Activated naive CD4-positive, alpha-beta T cell treated with anti-CD3 and anti-CD28 coated beads, Interleukin-2, amount 50 U/mL, for 16 hours (primary cell): ENCODE measurements at places on chromosomes 2 and 18.

DNA sequence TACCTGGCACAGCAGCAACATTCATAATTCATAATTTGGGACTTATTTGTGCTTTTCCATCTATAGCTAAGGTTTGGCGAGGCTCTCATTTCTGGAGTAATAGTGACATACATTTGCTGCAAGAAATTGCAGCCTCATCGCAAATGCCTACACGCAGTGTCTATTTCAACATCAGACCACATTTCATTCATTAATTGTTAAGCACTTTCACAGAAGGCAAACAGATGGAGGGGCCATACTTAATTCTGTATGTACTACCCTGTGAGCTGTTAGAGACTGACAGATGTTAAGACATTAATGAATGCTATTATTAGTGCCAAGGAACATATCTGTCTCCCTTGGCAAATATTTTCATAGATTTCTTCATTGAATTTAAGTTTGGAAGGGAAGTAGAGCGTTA lies 125.7 kb downstream of the UXS1 start:
- DNase-seq = no peak

DNA sequence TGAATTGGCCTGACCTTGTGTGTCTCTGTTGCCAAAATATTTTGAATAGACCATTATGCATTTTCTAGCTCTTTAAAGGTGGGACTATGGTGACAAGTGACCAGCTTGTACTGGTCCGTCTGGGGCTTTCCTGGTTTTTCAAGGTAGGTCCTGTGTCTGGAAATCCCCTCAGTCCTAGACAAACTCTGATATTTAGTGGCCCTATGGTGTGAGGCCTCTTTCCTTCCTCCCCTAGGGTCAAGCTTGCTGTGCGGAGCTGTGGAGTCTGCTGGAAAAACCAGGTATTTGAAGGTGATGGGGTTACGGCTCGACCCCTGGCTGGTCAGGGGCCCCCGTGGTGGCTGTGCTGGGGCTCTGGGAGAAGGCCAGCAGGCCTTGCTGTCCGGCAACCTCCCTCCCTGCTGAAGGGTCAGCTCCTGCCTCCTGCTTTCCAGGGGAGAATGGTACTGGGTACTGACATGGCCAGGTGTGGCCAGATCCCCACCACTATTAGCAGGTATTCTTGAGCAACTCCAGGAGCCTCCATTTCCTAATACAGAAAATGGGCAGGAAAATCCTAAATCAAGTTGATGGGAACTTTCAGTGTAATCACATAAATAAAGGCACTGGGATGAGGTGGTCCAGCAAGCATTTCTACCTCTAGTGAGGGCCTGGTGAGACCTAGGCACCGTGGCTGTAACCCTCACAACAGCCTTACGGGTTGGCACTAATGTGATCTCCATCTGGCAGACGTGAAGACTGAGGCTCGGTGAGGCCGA lies 86.2 kb upstream of the HS6ST1 start:
- no peak for DNase-seq

DNA sequence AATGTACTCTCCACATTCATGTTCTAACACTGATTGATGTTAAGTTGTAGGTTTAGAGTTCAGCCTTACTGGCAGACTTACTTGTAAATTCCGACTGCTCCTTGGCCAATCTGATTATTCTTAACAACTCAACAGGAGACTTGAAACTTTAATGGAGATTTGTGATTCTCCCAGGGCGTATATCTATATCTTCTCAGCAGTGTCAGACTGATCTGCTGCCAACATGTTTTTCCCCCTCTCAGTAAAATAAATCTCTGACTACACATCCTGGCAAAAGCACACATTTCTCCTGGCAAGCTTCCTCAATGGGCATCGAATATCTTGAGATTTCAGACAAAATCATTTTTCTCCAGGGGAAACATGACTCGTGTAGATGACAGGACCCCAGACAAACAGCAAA lies 1041.2 kb downstream of the DPP10 start:
- DNase-seq = no peak

DNA sequence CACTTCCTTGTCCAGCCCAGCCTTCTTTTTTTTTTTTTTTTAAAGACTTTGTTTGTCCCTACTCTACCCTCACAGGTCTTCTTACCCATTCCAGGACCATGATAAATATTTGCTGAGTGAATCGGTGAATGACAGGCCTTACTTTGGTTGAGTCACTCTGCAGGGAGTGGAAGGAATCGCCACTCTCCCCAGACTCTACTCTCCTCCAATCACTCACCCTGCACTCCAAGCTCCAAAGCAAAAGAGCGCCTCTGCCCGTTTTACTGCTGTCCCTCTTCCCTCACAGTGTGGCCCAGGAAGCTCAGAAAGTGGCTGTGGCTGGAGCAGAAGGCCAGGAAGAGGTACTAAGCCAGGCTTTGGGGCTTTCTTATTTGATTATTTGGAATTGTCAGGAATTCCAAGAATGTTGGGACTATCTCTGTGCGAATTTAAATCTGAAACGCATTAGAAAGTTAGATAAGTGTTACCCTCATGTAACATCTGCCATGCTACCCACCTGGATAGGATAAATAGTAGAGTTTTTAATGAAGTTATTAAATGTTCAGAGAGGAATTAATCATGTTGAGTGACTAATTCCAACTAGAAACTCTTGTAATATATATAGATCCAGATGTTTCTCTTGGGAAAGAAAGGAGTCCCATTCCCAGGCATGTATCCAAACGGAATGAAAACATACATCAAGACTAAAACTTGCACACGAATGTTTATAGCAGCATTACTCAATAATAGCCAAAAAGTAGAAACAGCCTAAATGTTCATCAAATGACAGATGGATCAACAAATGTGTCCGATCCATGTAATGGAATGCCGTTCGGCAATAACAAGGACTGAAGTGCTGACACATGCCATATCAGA lies 43.0 kb upstream of the CHMP1B start:
- no peak for DNase-seq

DNA sequence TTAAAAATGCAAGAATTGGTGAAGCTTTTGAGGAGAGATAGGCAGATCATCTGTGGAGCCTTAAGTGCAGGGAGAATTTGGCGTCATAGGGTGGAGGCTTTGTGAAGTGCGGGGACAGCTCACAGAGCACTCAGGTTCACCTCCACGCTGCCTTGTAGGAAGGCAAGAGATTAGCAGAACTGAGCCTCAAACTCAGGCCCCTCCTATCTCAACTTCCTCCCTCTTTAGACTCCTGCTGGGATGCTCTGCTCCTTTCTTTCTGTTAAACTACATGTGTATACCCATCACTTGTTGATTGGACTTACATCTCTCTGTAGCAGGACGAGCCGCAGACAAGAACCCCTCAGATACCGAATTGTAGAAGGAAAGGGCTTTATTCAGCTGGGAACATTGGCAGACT lies 422.2 kb downstream of the SETBP1 start:
- DNase-seq = no peak

GRCh38 chr2:40315683-40316082 lies 136.2 kb downstream of the SLC8A1 start:
- DNase-seq = no peak
